ENCODE measurements at places on chromosomes 12 and 14. TPM values are rescaled to one million over a fixed set of nuclear protein-coding genes. Genes with fewer than 3 reads are reported as not detected.
A peak's percentile ranks its signal among the peaks of the same experiment; 100 is the strongest.

MUCL1 gene
- not detected for total RNA-seq

GRCh38 chr12:57740656-57741412, 2.3 kb upstream of the AGAP2 start:
- H3K4me3 ChIP-seq, result peak overlapping the region; percentile 88
- H3K4me1 ChIP-seq, result peaks cover 51% of the 10 kb centered on the region
- H3K27ac ChIP-seq, result peak overlapping the region; percentile 89
- peaks cover 14% of the 10 kb centered on the region for H3K36me3 ChIP-seq

GRCh38 chr12:69686731-69687130, 12.4 kb downstream of the BEST3 start:
- no peaks in the 10 kb centered on the region for H3K4me1 ChIP-seq
- H3K27ac ChIP-seq, result no peak overlapping the region
- no peak overlapping the region for H3K4me3 ChIP-seq
- no peak for DNase-seq
- no peaks in the 10 kb centered on the region for H3K36me3 ChIP-seq

GRCh38 chr12:4806439-4807115, 86.4 kb downstream of the GALNT8 start:
- peak overlapping the region; percentile 25 for H3K27ac ChIP-seq
- no peak overlapping the region for H3K4me3 ChIP-seq
- DNase-seq, result no peak
- H3K4me1 ChIP-seq, result peaks cover 25% of the 10 kb centered on the region

GLS2 gene
- 2.6 TPM for total RNA-seq

DNA sequence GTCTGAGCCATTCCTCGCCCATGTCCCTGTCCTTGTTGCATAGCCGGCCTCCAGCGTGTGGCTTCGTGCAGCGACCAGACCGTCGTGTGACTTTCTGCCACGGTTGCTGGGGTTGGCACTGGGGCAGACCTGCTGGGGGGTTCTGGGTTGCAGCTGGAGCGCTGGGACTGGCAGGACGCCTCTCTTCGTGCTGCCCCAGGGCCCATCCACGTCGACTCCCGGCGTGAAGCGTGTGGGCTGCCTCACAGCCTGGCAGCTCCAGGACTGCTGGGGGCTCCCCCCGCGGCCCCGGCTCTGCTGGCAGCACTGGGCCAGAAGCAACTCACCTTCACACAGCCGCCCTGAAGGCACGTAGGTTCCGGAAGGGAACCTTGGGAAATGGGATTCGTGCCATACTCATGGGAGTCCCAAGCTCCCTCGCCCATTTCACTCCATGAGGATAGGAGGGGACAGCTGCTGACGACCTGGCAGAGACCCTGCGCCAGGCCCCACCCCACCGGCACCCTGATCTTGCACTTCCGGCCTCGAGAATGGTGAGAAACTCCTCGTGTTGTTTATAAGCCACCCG, 51.9 kb downstream of the GALNT9 start:
- no peaks in the 10 kb centered on the region for H3K4me1 ChIP-seq
- H3K27me3 ChIP-seq, result peaks cover 2% of the 10 kb centered on the region
- no peaks in the 10 kb centered on the region for H3K36me3 ChIP-seq
- DNase-seq, result no peak
- no peak overlapping the region for H3K4me3 ChIP-seq

IRAK4 gene
- 22.5 TPM for total RNA-seq

OAS1 gene
- 24.2 TPM for total RNA-seq

FAM234B gene
- 6.6 TPM for total RNA-seq

DNA sequence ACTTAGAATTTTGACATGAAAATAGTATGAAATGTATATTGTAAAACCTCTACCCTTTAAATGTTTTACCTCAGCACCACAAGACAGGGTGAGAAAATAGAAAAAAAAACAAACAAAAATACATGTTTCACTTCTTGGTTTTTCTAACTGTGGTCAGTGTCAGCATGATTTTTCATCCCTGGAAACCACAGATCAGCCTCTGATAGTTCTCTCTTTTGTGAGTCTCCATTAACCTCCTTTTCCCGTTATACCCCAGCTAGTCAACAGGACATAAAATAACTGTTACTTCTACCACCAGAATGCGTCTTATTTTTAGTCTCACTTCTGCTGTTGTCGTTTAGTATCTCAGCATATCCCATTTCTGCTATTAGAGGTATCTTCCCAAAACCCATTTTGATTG, 48.3 kb upstream of the KCNMB4 start:
- H3K36me3 ChIP-seq, result peaks cover 7% of the 10 kb centered on the region
- DNase-seq, result no peak
- peaks cover 17% of the 10 kb centered on the region for H3K4me1 ChIP-seq

DNA sequence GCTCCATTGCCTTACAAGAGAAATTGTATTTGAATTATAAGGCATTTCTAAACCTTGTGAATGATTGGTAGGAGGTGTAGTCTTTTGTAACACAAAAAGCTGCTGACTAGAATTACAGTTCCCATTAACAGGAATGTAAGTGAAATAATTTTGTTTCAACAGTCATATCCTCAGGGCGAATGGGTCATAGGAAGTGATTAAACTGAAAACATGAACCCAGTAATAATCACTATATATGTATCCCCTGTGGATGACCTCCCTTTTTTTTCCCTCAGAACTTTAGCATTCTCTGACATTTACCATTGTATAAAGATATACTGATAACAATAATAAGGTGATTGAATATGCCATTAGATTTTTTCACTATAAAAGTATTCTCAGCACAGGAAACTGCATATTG, 312.3 kb downstream of the ATP23 start:
- no peak for DNase-seq
- no peak overlapping the region for H3K4me3 ChIP-seq
- peaks cover 2% of the 10 kb centered on the region for H3K27me3 ChIP-seq

VRTN gene
- not detected for total RNA-seq

- H3K27ac ChIP-seq, result no peak overlapping the region
- no peak overlapping the region for H3K4me3 ChIP-seq
- no peaks in the 10 kb centered on the region for H3K4me1 ChIP-seq
- H3K27me3 ChIP-seq, result no peaks in the 10 kb centered on the region
Measured at GRCh38 chr14:92978229-92979021, 55.5 kb downstream of the CHGA start.

- peaks cover 16% of the 10 kb centered on the region for H3K4me1 ChIP-seq
- peaks cover 3% of the 10 kb centered on the region for H3K36me3 ChIP-seq
- DNase-seq, result no peak
Measured at GRCh38 chr12:104275689-104276088, 27.9 kb upstream of the EID3 start.

DNA sequence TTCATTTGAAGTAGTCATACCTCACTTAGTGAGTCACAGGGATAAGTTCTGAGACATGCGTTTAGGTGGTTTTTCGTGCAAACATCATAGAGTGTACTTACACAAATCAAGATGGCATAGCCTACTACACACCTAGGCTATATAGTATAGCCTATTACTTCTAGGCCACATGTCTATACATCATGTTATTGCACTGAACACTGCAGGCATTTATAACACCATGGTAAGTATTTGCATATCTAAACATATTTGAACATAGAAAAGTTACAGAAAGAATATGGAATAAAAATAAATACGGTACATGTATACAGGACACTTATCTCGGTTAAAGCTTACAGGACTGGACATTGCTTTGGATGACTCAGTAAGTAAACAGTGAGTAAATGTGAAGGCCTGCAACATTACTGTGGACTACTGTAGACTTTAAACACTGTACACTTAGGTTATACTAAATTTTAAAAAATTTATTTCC, 670.6 kb downstream of the SLC16A7 start:
- H3K4me1 ChIP-seq, result no peaks in the 10 kb centered on the region
- no peak overlapping the region for H3K4me3 ChIP-seq
- no peaks in the 10 kb centered on the region for H3K27me3 ChIP-seq
- no peak for DNase-seq
- H3K27ac ChIP-seq, result no peak overlapping the region

GRCh38 chr14:79225815-79226214, 985.5 kb downstream of the DIO2 start:
- no peak overlapping the region for H3K27ac ChIP-seq
- H3K4me1 ChIP-seq, result no peaks in the 10 kb centered on the region
- DNase-seq, result no peak

GSG1 gene
- total RNA-seq, result not detected

DNA sequence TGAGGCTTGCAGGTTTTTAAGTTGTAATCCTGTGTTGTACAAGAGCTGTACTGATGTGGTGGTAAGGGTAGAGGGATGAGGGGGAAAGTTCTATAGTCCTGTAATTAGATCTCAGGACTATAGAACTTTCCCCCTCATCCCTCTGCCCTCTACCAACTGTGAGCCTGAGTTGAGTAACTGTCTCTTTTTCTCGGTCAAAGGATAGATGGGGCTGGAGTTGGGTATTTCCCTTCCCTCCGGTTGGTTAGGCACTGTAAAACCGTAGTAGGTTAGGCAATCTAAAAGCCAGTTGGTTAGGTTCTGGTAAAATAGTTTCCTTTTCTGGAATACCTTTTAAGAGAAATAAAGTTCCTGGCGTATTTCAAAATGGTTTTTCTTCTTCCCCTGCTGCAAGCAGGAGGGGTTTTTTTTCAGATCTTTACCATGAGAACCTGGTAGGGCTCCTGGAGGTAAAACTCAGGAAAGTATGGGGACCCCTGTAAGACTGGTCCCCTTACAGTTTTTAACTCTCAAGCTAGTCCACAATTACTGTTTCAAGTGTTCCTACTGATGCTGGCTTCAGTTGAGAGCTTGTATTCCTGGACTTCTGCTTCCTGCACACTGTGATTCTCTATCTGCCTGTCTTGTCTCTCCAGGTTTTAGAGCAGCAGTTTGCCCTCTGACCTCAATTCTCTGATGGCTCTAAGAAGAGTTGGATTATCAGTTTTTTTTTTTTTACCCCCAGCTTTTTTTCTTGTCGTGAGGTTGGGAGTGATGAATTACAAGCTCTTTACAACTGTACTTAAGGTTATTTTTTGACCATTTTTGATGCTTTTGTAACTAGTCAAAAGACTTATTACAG, 58.7 kb downstream of the FUT8 start:
- peak overlapping the region; percentile 66 for H3K27ac ChIP-seq
- DNase-seq, result no peak
- no peak overlapping the region for H3K4me3 ChIP-seq
- H3K36me3 ChIP-seq, result peaks cover 34% of the 10 kb centered on the region

GRCh38 chr14:101222362-101223070, 319.0 kb upstream of the RTL1 start:
- H3K4me3 ChIP-seq, result no peak overlapping the region
- no peaks in the 10 kb centered on the region for H3K4me1 ChIP-seq
- no peaks in the 10 kb centered on the region for H3K36me3 ChIP-seq
- H3K27ac ChIP-seq, result no peak overlapping the region
- no peak for DNase-seq

DNA sequence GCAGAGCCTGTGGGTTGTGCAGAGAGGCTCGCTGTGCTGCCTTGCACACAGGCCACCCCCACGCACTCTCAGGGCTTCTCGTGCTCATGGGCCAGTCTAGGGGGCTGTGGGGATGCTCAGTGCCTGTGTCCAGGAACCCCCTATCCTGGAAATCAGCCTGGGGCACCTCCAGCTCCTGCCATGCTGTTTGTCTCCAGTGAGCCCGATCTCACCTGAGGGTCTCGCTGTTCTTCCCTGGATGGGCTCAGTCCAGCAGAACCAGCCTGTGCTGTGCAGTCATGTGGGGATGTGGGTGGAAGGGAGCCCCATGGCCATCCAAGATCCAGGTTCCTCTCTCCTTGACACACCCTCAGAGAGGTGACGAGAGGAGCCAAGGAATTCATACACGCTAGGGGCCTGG, 26.7 kb downstream of the SERPINA1 start:
- no peak overlapping the region for H3K4me3 ChIP-seq
- H3K4me1 ChIP-seq, result no peaks in the 10 kb centered on the region
- DNase-seq, result no peak
- H3K27ac ChIP-seq, result no peak overlapping the region
